Activated CD8-positive, alpha-beta memory T cell treated with anti-CD3 and anti-CD28 coated beads for 1 hour (primary cell): ENCODE measurements at places on chromosomes 4 and X.

- DNase-seq: no peak
Observed at GRCh38 chr4:181504924-181505323, 738.3 kb upstream of the TENM3 start.

DNA sequence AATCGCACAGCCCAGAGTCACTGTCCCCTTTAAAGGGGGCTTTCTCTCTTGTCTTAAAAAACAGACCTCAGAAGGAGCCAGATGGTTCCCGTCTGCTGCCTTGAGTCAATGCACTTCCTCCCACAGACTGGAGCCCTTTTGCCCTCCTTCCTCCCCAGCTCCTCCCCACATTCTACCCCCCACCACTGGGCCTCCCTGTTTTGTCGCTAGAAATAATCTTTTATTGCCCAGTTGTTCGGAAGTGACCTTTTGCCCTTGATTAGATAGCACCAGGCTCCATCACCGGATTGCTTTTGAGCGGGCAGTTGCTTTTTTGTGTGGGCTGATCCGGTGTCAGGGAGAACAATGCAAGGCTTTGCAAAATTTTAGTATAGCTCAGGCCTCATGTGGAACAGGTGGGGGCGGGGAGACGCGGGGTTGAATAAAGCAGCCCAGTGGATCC lies 47.7 kb downstream of the SPRY1 start:
- no peak for DNase-seq

DNA sequence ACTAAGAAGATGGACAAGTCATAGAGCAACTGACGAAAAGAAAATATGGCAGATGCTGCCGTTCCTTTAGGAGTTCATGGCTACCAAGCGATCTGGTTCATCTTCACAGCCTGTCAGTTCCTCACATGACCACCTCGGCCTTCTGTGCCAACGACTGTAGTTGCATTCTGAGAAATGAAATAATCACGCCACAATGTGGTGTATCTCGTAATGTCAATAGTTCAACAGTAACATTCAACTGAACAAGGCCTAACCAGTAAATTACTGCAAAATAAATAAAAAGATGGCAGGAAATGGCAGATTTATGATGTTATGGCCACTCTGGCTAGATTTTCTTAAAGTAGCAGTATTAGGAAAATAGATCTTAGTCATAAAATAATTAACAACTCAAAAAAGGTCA lies 4.4 kb downstream of the GPRIN3 start:
- no peak for DNase-seq

DNA sequence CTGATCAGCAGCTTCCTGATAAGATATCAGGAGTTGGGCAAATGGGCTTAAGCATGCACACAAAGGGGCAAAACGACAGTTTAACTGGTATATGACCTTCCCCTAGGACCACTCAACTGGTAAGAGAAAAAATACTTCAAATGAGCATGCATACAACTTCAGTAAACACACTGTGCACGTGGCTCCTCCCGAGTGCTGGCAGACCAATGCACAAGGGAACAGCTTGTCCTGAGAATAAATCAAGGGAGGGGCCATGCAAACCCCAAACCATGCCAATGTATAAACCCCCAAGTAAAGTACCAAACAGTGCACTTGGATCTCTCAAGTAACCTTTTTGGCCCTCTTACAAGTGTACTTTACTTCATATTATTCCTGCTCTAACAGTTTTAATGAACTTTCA lies 293.3 kb upstream of the TBX22 start:
- no peak for DNase-seq

DNA sequence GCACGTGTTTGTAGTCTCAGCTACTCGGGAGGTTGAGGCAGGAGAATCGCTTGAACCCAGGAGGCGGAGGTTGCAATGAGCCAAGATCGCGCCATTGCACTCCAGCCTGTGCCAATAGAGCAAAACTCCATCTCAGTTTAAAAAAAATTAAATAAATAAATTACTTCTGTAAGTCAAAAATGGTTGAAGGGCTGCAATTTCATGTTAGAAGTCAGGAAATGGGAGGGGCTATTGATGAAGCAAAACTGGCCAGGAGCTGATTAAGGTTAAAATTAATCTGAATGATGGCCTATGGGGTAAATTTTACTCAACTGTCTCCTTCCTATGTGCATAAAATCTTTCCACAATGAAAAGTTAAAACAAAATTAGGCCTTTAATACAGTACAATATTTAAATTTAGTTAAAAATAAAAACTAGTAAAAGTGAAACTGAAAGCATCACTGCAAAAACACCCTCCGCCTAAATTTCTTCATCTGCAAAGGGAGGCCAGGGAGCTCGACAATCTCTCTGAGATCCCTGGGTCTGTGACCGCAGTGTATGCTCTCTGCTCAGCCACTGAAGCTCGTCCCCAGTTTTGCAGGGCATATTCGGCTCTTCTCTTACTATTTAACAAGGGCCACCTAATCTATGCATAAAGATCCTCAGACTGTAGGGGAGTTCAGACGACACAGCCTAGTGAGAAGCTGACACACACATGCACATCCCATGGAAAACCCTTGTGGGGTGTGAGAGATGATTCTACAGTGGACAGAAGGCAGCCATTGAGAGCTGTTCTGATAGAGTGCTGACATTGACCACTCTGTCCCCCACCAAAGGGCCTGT lies 57.2 kb downstream of the IRF2 start:
- DNase-seq: no peak

DNA sequence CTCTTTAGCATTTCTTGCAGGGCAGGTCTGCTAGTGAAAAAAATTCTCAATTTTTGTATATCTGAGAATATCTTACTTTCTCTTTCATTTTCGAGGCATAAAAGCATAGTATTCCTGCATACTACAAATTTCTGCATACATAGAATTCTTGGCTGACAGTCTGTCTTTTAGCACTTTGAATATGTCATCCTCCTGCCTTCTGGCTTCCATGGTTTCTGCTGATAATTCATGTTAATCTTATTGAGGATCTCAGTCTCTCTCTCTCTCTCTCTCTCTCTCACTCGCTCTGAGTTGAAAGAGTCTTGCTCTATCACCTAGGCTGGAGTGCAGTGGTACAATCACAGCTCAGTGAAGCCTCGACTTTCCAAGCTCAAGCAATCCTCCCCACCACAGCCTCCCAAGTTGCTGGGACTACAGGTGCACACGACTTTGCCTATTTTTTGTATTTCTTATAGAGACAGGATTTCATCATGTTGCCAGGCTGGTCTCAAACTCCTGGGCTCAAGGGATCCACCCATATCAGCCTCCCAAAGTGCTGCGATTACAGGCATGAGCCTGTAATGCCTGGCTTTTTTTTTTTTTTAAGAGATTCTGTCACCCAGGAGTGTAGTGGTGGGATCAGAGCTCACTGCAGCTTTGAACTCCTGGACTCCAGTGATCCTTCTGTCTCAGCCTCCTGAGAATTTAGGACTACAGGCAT lies 161.3 kb downstream of the FNIP2 start:
- DNase-seq: no peak

DNA sequence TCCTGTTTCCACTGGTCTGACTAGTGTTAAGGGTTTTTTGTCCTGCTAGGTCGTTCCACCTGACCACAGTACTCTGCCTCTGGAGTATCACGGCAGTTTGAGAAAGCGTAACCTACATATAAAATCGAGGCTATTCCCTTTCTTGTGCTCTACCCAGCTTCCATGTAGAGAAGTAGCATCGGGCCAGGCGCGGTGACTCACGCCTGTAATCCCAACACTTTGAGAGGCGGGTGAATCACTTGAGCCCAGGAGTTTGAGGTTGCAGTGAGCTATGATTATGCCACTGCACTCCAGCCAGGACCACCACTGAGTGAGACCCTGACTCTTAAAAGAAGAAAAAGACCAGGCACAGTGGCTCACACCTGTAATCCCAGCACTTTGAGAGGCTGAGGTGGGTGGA lies 7.5 kb downstream of the PPEF1 start:
- DNase-seq: no peak

DNA sequence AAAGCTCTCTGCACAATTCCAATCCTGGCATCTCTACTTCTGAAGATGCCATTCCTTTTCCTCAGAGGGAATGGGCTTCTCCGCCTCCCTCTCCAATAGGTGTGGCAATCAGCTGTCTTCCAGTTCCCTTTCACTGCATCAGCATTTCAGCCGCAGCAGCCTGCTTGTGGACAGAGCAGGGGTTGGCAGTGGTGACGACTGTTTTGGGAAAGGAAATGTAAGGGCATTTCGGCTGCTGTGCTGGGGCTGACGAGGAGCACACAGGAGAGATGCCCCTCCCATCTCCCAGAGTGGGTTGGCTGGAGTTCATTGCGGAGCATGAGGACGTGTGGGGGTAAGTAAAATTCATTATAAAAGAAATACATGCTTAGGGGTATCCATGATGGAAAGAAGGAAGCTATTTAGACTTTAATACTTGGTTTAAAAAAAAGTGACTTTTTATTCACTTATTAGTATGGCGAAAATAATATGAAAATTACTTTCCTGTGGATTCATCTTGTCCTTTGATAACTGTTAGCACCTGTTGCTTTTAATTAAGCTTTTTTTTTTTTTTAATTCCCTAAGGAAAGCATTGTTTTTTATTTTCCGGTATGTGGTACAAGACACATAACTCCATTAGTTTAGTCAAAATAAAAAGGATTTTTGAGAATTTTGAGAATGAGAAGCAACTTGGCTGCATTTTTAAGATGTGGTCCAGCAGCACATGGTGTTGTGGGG lies at the start of gene LIMCH1:
Gene LIMCH1 (plus strand): TSS at position 141 of the 717 bp plus-strand sequence. CDS start 67,839 bp downstream, outside the sequence.
- DNase-seq: no peak

- no peak for DNase-seq
Observed at GRCh38 chrX:138982365-138982764, 270.8 kb upstream of the FGF13 start.

DNA sequence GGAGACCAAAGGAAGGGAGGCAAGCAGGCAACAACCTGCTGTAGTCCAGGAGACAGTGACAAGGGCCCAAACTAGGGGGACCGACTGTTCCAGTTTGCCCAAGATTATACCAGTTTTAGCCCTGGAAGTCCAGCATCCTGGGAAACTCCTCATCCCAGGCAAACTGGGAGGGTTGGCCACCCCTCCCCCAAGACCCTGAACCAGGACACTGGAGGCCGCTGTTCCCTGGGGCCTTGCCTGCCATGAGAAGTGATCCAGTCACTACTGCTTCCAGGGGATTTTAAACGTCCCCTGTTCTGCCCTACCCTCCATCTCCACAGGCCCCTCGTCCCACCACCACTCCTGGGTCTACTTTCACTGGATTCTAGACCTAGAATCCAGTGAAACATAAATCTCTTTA lies 4.3 kb upstream of the DGAT2L6 start:
- DNase-seq: no peak

- no peak for DNase-seq
Observed at GRCh38 chr4:25843340-25844097, 19.3 kb downstream of the SEL1L3 start.

GRCh38 chr4:173240696-173241095 lies 72.1 kb downstream of the GALNT7 start:
- DNase-seq: no peak

- no peak for DNase-seq
Observed at GRCh38 chr4:121428721-121429120, 47.9 kb upstream of the QRFPR start.

DNA sequence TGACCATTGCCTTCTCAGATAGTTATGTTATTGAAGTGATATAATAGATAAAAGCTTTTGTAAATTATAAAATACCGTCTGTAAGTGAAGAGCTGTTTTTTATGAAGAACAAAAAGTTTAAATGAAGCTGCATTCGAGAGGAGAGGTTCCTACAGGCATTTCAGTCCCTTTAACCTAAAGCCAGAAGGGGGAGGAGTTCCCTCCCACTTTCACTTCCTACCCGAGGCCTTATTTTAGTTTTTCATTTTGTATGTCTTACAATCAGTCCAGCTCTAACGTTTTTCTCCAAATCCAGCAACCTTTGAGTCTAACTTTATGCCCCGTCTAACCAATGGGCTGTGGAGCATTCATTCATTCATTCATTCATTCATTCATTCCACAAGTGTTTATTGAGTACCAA lies 16.5 kb upstream of the SOX3 start:
- no peak for DNase-seq

GRCh38 chr4:39319676-39320075 lies 46.5 kb downstream of the RFC1 start:
- no peak for DNase-seq

- DNase-seq: no peak
Observed at GRCh38 chrX:44042116-44042515, 68.9 kb upstream of the NDP start.

GRCh38 chr4:99816545-99817308 lies at the start of gene DAPP1:
TSS of gene DAPP1 (plus strand) at chr4:99816827. CDS start at chr4:99816914, 87 bp downstream.
- DNase-seq: peak; percentile 35

DNA sequence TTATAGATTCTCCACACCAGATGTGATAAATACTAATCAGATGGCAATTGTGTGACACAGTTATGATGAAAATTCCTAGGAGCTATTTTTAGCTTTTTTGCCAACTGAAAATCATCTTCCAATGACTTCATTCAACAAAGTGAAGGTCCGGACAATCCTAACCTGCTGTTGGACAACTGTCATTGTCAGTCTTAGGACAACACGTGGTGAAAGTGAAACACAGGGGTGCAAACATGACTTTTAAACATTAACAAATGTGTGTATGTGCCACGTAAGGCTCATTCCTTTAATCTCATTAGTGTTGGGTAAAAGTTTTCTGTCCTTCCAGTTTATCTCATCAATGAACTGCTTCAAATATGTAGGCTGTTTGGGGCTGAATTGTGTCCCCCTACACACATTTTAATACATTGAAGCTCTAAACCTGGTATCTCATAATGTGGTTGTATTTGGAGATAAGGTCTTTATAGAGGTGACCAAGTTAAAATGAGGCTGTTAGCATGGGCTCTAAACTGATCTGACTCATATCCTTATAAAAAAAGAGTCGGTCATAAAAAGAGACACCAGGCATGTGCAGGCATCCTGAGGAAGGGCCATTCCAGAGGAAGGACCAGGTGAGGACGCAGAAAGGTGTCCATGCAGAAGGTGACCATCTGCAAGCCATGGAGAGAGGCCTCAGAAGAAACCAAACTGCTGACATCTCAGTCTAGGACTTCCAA lies 41.2 kb upstream of the SMAD1 start:
- DNase-seq: no peak

DNA sequence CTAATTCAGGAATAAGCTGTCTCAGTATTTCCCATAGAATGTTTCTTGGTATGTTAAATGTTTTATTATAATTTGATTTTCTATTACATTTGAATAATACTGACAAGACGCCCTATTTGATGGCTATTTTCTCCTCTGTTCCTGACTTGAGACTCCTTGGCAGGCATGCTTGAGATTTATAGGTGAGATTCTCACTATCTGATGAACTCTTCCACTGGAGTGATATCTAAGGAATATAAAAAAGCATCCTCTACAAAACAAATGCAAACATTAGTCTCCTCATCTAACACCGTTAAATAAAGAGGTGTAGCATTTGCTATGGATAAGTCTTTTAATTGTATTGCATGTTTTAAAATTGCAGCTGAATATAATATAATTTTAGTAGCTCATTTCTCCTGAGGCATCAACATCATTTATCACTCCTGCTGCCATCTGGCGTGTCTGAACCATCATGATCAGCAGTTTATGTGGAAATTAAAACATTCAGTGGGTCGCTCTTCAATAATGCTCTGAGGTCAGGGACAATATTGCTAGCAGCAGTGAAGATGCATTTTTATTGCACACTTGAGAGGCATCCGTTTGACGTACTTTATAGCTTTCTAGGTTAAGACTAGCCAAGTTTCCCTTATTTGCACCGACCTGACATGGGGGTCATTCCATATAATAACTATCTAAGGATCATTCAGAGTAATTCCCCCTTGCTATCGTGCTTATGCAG lies 210.4 kb upstream of the GALNTL6 start:
- no peak for DNase-seq

- no peak for DNase-seq
Observed at GRCh38 chr4:85228264-85228663, 246.7 kb upstream of the ARHGAP24 start.

GRCh38 chrX:11836284-11836683 lies 78.2 kb downstream of the MSL3 start:
- DNase-seq: no peak
